ENCODE measurements at places on chromosomes 16 and 17. TPM values are rescaled to one million over a fixed set of nuclear protein-coding genes. Genes with fewer than 3 reads are reported as not detected.
A peak's percentile ranks its signal among the peaks of the same experiment; 100 is the strongest.

DNA sequence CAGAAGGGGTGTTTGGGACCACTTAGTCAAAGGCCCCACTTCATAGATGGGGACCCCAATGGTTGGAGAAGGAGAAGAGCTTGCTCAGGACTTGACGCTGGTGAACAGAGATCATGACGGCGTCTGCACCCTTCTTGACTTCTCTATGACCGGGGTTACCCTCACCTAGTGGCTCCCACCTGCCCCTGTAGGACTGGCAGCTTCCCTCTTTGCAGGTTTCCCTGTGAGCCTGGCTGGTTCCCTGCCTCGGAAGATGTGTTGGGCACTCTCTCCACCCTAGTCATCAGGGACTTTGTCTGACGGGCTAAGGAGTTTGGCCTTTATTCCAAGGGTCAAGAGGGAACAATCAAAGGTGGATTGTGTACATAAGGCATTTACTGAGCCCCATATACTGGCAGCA, 22.7 kb downstream of the TBX4 start:
- DNase-seq, result no peak

- DNase-seq, result no peak
These were observed 47.1 kb downstream of the LITAF start for GRCh38 chr16:11539641-11540050.

Gene KRT34
- total RNA-seq, result 0.80 TPM

Gene WSCD1
- total RNA-seq, result 0.67 TPM

Gene MYH3
- 0.66 TPM for total RNA-seq

DNA sequence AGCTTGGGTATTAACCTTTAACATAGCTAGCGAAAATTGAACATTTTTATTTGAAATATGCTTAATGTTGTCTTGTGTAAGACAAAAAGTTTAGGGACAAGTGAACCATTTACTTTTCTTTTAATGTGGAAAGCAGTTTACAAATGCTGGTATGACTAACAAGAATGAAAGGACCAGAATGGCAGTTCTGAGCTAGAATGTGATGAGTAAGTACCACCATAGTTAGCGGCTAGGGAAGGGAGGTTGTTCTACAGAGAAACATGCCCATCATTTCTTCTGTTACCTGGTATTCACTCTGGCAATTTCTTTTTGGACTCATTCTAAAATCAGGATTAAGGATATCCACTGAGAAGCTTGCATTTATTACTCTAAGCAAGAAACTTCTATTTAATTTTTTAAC, 121.1 kb downstream of the WWOX start:
- no peak for DNase-seq

DNA sequence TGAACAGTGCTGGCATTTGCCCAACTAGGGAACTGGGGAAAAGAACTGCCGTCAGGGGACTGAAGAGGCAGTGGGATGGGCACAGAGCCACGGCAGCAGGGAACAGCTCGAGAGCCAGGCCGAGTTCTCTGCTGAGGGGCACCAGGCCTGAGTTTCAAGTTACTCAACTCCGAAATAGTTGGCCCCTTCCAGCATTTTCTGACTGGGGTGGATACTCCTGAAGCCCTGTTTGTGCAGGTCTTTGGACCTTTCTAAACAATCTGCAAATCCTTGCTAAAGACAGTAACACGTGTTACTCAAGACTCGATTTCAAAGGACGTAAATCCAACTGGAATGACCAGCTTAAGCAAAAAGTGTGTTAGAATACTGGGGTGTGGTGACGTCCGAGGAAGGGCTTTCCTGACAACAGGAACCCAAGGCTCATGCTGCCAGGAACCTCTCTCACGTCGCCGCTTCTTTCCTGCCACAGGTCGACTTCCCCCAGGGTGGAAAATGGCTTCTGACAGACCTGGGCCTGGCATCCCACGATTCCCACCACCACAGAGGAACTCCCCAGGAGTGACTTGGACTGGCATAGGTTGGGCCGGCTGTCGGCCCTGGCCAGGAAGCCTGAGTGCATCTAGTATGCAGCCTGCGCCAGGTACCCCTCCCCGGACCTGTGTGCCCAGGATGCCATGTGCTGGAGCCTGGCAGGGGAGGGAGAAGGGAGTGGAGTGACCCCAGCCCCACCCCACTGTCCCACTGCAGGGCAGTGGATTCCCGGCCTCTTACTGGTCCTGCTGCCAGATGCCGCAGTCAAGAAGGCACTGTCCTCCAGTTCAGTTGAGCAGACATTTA, 71.9 kb downstream of the N4BP1 start:
- no peak for DNase-seq

GRCh38 chr17:17221329-17221728, 15.2 kb upstream of the PLD6 start:
- no peak for DNase-seq

DNA sequence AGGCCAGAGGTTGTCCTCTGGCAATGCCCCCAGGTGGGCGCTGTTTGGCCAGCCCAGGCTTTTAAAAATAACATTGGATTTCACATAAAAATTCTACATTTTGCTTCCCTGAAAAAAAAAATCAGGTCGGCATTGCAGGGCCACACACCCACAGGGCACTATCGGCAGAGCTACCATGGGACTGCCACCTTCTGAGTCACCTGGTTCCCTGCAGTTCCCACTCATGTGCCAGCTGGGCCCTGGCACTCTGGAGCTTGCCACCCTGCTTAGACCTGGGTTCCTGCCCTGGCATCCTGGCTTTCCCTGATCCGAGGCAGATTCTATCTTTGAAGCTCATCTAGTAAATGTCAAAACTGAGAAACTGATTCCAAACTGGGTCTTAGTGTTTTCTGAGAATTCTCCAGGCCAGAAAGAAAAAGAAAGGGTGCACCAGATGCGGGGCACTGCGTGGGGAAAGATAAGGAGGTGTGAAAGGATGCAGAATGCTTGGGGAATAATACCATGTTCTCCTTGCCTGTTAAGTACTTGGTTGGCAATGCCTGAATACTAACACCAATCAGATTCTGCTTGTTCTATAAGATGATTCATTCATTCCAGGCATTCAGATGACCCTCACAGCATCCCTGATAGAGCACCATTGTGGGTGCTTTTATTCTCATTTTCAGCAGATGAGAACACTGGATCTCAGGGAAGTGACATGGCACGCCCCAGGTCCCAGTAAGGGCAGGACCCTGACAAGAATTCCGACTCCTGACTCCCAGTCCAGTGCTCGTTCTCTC, 51.8 kb downstream of the RAI1 start:
- DNase-seq, result peak; percentile 63

Gene GAS2L2
- 0.05 TPM for total RNA-seq

DNA sequence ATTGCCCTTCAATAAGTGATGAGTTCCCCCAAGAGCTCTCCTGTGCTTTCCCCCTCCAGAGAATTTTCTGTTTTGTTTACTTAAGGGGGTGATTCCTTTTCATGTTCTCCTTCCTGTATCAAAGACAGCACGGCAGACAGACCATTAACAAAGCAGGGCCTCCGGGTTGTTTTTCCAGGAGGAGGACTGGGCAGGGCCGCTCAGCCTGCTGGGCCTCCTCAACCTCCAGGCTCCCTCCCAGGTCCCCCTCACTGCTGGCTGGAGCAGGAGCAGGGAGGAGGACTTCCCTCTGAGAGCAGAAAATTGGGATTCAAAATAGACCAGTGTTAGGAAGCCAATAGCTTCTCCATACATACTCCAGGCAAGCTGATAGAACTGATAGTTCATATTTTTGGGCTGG, 20.4 kb downstream of the SDK2 start:
- DNase-seq, result no peak

DNA sequence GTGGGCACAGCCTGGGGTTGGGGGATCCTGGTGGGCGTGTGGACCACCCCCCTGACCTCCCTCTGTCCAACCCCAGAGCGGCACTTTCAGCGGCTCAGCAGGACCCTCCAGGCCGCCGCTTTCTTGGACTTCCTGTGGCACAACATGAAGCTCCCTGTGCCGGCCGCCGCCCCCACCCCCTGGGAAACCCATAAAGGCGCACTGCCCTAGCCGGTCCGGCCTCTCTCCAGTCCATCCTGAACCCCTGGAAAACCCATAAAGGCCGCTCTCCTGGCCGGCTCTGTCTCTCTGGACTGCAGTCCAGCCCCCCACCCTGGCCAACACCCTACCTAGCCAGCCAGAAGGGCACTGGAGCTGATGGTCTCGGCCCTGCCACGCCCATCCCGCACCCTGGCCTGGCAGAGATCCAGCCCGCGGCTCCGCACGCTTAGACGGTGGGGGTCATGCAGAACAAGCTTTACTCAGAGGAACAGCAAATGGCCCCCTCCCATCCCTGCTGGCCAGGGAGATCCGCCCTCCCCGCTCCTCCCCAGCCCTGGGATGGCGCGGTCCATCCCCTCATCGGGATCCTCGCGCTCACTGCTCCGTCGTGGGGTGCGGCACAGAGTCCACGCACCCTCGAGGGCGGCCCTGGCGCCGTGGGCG, 2.7 kb downstream of the NOXO1 start:
- no peak for DNase-seq

DNA sequence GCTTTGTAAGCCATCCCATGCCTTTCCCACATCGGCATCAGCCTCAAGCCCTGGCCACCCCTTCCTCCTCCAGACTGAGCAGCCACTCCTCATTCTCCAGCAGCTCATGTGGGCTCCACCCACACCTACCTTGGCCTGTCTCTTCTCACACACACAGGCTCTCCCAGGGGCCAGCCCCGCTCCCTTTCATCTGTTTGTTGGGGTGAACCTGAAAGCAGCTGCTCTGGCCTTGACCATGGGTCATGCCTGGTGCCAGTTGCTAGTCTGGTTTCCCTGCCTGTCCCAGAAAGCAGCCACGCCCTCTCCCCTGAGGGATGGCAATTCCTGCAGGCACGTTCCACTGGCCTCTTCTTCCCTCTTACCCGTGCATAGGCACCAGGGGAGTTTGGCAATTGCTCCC, 11.4 kb upstream of the TMEM238L start:
- DNase-seq, result no peak

DNA sequence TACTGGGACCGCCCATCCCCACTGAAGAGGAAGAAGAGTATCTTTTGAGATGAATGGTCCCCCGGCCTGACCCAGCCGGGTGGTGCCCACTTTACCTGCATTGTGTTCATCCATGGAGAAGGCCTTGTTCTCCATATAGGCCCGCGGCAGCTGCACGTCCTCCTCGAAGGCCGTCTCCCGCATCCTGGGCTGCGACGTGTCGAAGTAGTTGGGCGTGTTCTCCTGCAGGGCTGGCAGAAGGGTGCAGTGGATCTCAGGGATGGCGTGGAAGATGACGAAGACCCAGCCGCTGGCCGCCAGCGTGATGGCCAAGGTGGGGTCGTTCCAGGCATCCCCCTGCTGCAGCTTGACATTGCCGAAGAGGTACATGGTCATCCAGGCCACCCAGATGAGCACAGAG, 12.9 kb downstream of the GPRC5B start:
- DNase-seq, result no peak

GRCh38 chr16:11835891-11836649, 15.3 kb downstream of the RSL1D1 start:
- peak; percentile 46 for DNase-seq

GRCh38 chr17:42845918-42846593, 1.7 kb downstream of the AOC2 start:
- DNase-seq, result peak; percentile 34

DNA sequence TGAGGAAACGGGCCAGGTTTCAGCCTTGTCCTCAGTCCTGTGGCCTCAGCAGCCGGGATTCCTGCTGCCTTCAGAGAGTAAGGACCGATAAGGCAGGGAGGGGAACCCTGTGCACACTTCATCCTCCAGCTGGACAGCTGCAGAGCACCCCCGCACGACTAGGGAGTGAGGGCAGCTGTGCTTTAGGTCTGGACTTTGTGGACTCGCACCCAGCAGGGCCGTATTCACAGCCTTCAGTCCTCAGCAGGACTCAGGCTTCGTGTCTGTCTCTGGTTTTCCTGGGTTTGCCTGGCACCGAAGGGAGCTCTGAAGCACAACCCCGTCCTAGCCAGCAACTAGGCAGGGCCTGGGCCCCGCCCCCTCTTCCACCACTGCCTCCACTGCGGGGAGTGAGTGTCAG, 45.8 kb upstream of the CACNG5 start:
- DNase-seq, result no peak

Gene ACSM2B
- not detected for total RNA-seq

GRCh38 chr17:38747463-38748148, 530 bp downstream of the PCGF2 start:
- no peak for DNase-seq

Gene DOC2B
- total RNA-seq, result not detected

DNA sequence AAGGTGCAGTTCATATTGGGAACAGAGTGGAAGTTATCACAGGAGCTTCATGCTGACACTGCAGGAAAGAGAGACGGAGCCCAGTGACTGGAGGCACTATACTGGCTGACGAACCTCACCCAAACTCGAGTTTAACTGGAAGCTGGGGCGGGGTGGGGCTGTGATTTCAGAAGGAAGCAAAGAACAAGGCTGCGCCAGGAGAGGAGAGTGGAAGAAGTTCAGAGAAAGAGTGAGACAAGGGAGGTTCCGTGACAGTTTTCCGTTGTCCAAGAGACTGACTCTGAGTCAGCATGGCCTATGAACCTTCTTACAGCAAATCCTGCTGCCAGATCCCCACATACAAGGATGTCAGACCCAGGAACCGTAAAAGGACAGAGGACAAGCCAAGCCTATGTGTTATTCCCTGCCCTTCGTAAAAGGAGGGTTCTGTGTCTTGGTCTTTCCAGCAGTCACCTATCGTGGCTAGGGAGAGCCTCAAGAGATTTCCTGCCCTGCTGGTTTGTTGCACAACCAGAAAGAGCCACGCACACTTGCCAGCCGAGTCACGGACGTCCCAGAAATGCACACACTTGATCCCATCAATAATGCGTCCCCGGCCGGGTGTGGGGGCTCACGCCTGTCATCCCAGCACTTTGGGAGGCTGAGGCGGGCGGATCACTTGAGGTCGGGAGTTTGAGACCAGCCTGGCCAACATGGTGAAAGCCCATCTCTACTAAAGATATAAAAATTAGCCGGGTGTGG, 5.1 kb downstream of the PITPNA start:
- no peak for DNase-seq

Gene CDK3
- total RNA-seq, result 3.5 TPM
